Dermis microvascular lymphatic vessel endothelial cell (primary cell): ENCODE measurements at places on chromosomes 11 and 22. TPM values are rescaled to one million over a fixed set of nuclear protein-coding genes. Genes with fewer than 3 reads are reported as not detected.

RAG1 gene
- 1.0 and 1.1 TPM in 2 replicates for total RNA-seq

OR5B12 gene
- total RNA-seq, result not detected in 2 replicates

MIAT gene
- 0.13 and 0.38 TPM in 2 replicates for total RNA-seq

RAB3IL1 gene
- 1.9 and 11.3 TPM in 2 replicates for total RNA-seq

SAA4 gene
- total RNA-seq, result not detected in 2 replicates

ENTHD1 gene
- total RNA-seq, result not detected in 2 replicates

FAR1 gene
- 51.3 and 57.4 TPM in 2 replicates for total RNA-seq

OR8J1 gene
- total RNA-seq, result not detected in 2 replicates
